ENCODE measurements at places on chromosomes 11 and 22.

GRCh38 chr11:69981119-69981784 lies 96.9 kb upstream of the ANO1 start:
- DNase-seq = no peak

DNA sequence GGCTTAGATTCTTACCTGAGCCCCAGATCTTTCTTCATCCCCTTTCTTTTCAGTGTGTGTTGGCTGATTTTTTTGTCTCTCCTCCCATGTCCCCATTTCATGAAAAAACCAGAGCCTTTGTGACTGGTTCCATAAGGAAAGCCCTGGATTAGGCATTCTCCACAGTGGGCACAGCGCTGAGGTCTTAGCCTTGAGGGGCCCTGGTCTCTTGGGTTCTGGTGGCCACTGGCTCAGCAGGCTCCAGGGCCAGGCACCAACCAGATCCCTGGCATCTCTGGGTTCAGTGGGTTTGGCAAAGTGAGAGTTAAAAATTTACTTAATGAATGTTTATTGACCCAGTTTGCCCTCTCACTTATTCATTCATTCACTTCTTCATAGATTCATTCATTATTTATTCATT lies 49.5 kb upstream of the ACCSL start:
- DNase-seq = no peak

DNA sequence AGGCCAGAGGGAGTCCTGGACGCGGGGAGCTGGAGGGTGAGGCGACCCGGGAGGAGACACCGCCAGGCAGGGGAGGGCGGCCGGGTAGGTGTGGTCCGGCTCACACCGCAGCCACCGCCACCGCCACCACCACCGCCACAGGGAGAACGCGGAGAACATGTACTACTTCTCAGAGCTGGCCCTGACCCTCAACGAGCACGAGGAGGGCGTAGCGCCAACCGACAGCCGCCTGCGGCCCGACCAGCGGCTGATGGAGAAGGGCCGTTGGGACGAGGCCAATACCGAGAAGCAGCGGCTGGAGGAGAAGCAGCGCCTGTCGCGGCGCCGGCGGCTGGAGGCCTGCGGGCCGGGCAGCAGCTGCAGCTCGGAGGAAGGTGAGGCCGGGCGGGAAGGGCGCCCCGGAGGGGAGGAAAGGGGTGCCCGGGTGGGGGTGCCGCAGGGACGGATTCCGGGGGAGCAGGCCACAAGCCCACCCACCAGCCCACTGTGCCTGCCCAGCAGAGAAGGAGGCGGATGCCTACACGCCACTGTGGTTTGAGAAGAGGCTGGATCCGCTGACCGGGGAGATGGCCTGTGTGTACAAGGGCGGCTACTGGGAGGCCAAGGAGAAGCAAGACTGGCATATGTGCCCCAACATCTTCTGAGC lies 62.8 kb downstream of the MORC2 start:
- DNase-seq = no peak

DNA sequence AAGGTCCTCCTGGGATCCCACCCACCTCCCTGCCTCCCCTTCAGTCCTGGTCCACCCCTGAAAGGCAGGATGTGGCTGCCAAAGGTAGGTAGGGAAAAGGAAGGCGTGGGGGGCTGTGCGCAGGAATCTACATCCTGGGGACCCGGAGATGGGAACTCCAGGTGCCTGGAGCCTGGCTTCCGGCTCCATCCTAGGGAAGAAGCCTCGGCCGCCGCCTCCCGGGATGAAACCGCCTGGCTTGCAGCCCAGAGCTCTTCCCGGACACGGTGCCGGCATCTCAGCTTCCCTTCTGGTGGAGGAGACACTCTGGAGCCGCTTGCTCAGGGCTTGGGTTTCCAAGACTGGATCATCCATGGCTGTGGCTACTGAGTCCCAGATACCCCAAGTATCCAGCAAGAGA lies 33.3 kb upstream of the PDGFB start:
- DNase-seq = no peak

DNA sequence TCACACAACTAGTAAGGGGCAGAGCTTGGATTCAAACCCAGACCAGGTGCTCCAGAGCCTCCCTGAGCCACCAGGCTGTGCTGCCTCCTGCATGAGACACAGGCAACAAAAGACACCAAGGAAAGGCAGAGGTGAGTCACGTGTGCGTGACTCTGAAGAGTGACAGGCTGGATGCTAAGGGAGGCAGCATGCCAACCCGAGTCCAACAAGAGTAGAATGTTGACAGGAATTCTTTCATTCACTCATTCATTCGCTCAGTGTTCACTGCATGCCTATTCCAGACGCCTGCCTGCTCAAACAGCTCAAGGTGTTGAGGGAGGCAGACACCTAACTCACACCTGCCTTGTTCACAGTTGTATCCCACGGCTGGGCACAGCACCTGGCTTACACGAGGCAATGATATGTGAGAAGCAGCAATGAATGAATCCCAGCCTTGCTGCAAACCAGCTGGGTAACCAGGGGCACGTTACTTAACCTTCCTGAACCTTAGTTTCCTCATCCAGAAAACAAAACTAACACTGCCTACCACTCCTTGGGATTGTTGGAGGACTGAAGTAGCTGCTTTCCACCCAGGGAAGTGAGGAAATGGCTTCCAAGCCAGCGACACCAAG lies 73.8 kb upstream of the ARFGAP3 start:
- no peak for DNase-seq

GRCh38 chr22:49365191-49365837 lies 462.4 kb downstream of the BRD1 start:
- no peak for DNase-seq

DNA sequence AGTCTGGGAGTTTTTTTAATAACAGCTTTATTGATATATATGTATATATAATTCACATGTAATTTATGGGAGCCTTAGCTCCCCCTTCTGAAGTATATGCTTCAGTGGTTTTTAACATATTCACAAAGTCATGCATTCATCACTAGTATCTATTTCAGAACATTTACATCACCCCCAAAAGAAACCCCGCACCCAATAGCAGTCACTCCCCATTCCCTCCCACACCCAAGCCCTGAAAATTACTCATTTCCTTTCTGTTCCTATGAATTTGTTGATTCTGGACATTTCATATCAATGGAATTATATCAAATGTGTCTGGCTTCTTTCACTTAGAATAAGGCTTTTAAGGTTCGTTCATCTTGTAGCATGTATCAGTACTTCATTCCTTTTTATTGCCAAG lies 35.6 kb upstream of the SYT7 start:
- DNase-seq = no peak

DNA sequence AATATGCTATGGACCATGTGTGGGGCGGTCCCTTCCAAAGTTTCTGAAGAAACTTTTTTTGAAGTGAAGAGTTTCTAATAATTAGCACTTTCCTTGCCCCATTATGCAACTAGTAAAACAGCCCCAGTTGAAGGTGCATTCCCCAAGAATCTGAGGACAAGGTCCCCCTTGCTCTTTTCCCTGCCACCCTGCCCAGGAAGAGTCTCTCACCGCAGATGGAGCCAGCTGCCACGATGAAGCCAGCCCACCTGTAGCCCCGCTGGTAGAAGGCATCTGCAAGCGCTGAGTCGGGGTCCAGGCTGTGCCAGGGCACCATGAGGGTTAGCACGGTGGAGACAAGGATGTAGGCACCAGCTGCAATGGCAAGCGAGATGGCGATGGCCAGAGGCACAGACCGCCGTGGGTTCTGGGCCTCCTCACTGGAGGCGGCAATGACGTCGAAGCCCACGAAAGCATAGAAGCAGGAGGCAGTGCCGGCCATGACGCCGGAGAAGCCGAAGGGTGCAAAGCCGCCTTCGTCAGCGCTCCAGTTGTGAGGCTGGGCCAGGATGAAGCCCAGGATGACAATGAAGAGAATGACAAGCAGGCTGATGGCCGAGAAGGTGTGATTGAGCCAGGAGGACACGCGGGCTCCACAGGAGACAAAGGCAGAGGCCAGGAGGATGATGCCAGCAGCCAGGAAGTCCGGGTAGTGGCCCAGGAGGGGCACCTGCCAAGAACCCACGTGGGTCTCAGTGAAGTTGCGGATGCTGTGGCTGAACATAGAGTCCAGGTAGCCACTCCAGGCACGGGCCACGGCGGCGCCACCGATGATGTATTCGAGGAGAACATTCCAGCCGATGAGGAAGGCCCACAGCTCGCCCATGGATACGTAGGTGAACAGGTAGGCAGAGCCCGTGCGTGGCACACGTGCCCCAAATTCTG lies 1.5 kb downstream of the SLC7A4 start:
- DNase-seq = no peak

- peak; percentile 19 for DNase-seq
Measured at GRCh38 chr11:60251485-60252212, 8.7 kb upstream of the MS4A4E start.

GRCh38 chr11:2807801-2808241 lies 77.8 kb downstream of the CDKN1C start:
- DNase-seq = no peak

DNA sequence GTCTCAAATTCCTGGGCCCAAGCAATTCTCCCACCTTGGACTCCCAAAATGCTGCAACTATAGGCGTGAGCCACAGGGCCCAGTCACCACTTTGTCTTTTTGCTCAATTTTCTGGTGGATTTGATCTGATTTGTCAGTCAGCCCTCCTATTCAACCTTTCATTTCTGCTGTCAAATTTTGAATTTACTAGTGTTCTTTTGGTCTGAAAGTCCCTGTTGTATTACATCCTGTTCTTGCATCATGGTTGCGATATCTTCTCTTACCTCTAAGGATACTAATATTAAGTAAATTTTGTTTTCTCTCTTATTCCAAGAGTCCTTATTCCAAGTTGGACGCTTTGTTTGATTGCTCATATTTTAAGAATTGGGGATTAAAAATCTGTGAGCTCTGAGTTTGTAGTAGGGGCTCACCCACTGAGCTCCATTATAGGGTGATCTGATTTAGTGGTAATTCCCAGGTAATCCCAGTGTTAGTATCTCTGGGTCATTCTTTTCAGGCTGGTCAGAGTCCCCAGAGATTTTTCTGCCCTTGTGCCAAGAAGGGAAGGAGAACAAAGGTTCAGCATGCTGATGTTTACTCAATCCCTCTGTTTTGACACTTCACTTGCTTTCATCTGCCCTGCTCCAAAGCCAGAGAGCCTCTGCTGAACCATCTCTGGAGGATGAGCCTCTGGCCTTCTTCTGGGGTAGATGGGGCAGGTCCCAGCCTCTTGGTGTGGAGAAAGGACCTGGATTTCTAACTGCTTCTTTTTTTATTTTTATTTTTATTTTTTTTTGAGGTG lies 10.0 kb downstream of the UPB1 start:
- DNase-seq = no peak

GRCh38 chr11:6695377-6695776 lies 12.2 kb upstream of the MRPL17 start:
- DNase-seq = no peak

DNA sequence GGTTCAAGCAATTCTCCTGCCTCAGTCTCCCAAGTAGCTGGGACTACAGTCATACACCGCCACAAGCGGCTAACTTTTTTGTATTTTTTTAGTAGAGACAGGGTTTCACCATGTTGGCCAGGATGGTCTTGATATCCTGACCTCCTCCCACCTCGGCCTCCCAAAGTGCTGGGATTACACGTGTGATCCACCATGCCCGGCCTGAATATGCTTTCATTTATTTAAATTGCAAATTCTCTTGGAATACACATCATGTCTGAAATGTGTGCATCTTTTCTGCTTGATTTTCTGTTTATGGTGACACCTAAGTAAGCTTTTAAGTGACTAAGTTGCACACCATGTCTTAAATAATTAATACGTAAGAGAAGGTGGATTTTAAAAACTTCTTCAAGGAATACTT lies 31.7 kb downstream of the IZUMO1R start:
- DNase-seq = no peak

GRCh38 chr22:46586123-46586519 lies 34.1 kb upstream of the GRAMD4 start:
- no peak for DNase-seq

- DNase-seq = no peak
Measured at GRCh38 chr22:38317995-38318715, 922 bp upstream of the CSNK1E start.

DNA sequence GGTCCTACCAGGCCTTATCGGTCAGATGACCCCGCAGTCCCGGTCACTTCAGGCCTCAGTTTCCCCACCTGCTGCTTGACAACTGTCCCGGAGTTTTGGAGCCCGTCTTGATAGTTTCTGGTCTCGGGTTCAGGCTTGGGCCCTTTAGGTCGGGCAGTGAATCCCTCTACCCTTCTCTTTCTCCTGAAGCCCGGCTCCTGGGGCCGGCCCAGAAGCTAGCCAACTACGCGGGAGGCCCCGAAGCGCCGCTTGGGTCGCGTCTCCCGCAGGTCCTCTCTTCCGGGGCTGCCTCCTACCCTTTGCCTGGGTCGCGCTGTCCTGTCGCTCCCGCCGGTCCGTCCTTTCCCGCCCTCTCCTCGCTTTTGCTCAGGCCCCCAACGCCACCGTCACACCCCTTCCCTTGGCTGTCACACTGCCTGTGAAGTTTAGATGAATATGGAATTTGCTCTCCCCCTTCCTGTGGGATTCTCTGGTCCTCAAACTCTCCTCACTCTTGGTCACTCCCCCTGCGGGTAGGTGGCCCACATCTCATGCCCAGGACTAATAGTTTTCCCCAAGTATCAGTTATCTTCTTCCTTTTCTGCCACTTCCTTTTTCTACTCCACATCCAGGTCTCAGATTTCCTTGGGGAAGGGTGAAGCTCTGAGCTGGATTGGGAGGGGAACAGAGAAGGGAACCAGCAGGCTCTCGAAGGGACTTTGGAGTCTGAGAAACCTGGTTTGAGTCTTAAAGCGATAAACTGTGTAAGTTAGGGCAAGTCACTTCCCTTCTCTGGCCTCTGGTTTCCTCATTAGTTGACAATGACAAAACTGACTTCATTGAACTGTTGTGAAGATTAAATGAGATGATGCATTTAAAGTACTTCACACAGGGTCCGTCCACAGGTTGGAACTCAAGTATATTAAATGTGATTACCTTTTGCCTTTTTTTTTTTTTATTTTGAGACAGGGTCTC lies 790 bp downstream of the RAB1B start:
- no peak for DNase-seq

GRCh38 chr11:12741671-12742216 lies 67.5 kb downstream of the TEAD1 start:
- DNase-seq = no peak

GRCh38 chr11:73528483-73529203 lies 69.3 kb downstream of the FAM168A start:
- no peak for DNase-seq

DNA sequence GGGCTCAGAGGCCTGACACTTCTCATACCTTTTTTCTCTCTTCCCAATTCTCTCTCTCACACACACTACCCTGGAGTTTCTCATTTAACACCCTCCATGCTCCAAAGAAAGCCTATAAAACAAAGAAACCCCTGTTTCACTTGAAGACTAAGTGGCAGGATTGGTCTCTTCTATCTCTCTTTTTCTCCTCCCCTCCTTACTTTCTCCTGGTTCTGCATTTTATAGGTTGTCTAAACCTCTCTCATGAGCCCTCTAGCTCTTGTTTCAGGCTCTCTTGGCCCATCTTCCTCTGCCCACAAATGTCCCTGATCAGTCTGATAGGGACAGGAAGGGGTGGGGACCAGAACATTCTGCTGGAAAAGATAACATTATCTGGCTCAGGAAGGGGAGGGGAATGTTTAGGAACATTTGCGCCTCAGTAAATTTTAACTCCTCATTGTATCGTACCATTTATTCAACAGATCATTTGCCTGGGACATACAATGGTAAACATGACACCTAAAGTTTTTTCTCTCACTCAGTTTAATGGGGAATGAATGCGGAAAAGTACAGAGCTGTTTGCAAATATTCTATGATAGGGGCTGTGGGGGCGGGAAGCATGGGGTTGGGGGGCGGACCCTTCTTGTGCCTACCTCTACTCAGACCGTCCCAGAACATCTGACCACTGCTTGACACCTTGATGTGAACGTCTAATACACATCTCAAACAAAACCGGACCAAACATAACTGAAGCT lies 10.8 kb downstream of the CRYBA4 start:
- no peak for DNase-seq

GRCh38 chr11:59226396-59226795 lies 13.7 kb upstream of the MPEG1 start:
- no peak for DNase-seq
